Stimulated activated CD4-positive, alpha-beta T cell treated with anti-CD3 and anti-CD28 coated beads, Interleukin-12 subunit alpha, Interleukin-12 subunit beta, amount 100 ng/mL, for 48 hours (primary cell): ENCODE measurements at places on chromosomes 12 and 14.

GRCh38 chr14:98345161-98345560 is 926.8 kb downstream of the BCL11B start:
- DNase-seq = no peak

DNA sequence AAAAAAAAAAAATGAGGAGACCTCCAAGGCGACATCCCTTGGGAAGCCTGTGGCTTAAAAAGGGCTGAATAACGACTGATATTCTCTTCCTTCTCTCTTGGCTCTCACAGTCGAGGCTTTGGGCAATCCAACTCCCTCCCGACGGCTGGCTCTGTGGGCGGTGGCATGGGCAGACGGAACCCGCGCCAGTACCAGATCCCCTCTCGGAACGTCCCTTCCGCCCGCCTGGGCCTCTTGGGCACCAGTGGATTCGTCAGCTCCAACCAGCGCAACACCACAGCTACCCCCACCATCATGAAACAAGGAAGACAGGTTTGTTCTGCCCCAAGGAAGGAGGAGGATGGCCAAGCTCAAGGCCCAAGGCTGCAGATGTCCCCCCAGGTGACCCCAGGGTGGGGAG is 127.8 kb downstream of the GCH1 start:
- no peak for DNase-seq

- DNase-seq = no peak
Measured at GRCh38 chr12:34097213-34097612, 74.9 kb downstream of the ALG10 start.

GRCh38 chr12:93514853-93515252 is 47.5 kb downstream of the MRPL42 start:
- DNase-seq = no peak

DNA sequence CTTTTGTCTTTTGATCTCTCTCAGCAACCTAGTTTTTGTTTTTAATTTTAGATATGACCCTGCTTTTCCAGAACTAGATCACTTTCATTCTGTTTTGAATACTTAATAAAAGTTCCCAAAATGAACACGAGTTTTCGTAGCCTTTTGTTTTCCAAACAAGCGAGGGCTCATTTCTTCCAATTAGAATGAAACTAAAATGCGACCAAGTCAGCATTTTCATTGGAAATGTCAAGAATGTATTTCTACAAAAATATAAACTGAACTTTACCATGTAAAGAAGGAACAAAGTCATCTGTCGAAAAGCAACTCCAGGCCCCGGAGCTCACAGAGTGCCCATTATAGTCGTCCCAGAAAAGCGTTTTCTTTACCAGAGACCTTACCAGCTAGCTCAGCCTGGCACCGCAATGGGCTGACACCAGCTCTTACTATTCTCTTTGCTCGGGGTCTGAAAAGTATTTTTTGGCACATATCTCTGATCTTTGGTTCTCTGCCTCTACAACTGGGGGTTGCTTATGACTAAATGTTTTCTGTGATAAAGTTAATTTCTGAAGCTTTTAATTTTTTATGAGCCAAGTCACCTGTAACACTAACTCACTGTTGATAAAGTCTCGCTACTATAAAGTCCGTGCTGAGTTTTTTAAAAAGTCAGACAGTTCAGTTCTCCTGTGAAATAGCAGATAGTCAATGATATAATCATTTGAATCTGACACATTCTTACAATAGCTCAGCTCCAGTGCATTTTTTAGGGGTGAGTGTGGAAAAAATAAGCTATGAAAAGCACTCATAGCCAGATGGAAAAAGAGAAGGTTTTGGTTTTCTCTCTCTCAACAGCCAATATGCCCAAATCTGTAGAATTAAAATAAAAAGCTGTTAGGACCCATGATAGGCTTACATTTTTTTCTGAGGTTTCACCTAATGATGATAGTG is 43.4 kb downstream of the SAMD4A start:
- DNase-seq = no peak

DNA sequence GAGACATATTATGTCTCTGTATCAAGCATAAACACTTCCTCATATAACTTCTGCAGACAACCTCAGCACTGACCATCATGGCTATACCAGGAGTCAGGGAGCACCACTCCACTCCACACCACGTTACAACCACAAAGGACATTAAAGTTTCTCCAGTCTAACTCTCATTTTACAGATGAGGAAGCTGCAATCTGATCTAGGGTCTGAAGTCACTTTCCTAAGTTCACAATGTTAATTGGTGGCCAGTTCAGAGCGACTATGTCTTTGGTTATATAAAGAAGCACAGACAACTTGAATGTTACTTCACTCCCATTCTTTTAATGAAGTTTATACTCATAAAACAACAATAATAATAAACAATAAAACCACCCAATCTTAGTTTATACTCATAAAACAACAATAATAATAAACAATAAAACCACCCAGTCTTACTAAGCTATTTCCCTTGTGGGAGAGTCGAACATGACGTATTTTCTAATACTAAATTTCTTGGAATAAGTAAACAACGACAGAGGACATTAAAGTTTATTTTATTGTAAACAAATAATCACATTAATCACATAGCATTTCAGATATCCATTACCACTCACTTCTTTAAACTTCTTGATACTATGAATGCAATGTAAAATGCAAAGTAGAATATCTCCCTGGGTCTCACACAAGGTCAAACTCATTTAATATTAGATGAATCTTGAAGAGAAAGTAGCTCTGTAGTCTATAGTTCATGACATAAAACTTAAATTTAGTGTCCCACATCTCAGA is 72.4 kb upstream of the SSTR1 start:
- no peak for DNase-seq

- no peak for DNase-seq
Measured at GRCh38 chr14:24411443-24412389, 12.9 kb downstream of the NYNRIN start.

GRCh38 chr12:93059925-93060665 is 131.0 kb upstream of the EEA1 start:
- no peak for DNase-seq
